ENCODE measurements at places on chromosomes 6 and 20.

- no peak for DNase-seq
Observed at GRCh38 chr6:157891544-157892362, 68.7 kb downstream of the SNX9 start.

DNA sequence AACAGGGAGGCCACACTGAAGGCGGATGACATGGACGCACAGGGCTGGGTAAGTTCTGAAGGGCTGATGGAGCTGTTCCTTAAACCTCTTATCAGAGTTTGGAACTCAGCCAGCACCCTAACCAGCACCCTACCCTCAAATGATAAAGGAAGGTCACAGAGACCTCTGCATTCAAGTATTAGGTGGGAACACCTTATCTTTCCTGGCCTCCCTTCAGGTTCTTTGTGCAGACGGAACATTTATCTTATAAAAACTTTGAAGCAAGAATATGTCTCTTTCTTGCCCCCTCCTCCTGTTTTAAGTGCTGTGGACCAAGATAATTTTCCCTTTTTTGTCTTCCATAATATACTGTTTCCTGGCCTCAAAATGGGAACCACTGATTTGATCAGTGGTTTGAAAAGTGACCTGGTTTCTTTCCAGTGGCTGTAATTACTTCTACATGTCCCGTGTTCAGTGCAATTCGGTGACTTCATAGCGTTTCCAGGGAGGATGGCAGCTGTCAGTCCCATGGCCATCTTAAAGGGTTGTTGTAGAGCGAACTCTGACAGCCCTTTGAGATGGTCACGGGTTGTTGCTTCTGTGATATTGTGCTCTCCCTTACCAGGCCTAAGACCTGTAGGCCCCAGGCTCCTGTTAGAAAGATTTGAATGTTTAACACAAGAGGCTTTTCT, 213.2 kb upstream of the MYLIP start:
- DNase-seq, result no peak

DNA sequence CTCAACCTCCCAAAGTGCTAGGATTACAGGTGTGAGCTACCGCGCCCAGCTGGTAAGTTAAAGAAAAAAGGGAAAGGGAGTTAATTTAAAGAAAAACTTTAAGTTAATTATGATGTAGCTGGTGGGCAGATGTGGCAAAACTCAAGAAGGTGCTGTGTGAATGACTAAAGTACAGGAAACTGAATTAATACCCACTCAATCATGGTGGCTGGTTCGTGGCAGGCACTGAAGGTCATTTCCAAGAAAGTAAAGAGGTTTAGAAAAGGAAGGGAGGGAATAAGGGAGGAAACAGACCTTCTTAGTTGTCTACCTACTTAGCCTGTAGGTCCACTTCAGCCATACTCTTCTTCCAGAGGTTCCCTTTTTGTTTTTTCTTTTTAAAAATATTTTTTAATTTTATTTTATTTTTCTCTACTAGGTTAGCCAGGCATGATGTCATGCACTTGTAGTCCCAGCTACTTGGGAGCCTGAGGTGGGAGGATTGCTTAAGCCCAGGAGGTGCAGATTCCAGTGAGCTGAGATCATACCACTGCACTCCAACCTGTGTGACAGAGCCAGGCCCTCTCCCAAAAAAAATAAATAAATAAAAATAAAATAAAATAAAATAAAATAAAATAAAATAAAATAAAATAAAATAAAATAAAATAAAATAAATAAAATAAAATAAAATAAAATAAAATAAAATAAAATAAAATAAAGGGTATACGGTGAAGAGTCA, 11.9 kb upstream of the TGM3 start:
- DNase-seq, result no peak

GRCh38 chr6:73666393-73666792, 12.6 kb upstream of the SLC17A5 start:
- no peak for DNase-seq
